Neuronal stem cell (in vitro differentiated cells): ENCODE measurements at places on chromosomes 5 and 9.

DNA sequence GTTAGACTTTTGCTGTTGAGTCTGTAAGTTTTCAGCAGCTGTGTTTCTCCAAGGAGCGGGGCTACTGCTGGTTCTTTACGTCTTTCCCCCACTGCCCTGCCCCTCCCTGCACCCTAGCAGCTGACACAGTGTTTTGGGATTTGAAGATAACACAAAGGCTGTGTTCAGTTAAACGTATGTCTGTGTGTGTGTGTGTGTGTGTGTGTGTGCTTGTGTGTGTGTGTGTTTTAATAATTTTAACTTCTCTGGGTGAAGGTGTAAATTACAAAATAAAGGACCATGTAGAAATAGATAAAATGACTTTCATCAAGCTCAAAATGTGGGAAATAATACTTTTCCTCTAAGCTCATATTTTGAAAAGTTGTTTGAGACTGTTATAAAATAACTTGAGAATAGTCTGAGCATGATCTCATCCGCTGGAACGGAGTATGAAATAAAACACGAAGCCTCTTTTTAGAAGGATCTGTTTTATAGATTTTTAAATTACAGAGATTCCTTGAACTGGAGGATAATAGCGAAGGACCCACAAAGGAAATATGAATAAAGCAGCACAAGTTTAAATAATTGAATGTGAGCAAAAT lies 10.9 kb downstream of the ABL1 start:
- no peak for DNase-seq

DNA sequence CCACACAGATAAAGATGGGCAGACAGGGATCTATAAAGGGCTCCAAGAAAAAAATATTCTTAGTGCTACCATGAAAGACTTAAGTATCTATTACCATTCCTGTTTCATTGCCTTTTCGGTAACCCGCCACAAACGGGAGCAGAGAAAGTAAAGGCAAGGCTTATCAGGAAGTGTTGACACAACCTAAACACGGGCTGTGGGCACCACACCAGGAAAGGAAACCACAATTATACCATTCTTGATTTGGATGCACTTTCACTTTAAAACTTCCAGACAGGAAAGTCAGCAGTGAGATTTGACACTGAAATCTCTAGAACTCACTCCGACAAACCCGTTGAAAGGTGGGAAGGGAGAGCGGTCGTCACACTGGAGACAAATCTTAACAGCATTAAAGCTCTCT lies 6.5 kb downstream of the TLE1 start:
- DNase-seq = no peak

DNA sequence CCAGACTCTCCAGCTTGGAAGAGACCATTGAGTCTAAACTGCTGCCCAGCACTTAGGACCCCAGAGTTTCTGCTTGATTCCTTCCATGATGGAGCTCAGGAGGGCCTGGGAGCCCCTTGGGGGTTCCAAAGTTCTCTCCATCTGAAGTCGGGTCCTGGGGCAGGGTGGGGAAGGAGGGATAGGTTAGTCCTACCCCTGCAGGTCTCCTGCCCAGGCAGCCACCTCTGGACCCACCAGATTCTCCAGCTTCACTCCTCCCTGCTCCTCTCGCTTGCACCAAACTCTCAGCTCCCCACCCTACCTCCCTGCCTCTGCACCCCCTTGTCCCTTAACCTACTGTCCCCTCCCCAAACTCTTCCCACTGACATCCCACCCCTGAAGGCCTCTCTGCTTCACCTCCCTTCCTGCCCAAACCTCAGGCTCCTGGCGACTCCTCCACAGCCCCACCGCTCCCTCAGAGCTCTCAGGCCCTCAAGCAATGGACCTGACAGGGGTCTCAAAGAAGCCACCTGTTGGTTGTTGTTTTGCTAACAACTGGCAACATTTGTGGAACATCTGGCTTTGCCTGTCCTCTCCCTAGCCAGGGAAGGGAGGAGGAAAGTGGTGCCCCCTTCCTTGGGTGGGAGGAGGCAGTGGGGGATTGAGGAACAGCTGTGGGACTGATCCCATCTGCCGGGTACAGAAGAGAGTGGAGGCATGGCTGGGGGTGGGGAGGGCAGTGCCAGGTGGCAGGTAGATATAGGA lies 137.5 kb downstream of the RGS3 start:
- DNase-seq = no peak

DNA sequence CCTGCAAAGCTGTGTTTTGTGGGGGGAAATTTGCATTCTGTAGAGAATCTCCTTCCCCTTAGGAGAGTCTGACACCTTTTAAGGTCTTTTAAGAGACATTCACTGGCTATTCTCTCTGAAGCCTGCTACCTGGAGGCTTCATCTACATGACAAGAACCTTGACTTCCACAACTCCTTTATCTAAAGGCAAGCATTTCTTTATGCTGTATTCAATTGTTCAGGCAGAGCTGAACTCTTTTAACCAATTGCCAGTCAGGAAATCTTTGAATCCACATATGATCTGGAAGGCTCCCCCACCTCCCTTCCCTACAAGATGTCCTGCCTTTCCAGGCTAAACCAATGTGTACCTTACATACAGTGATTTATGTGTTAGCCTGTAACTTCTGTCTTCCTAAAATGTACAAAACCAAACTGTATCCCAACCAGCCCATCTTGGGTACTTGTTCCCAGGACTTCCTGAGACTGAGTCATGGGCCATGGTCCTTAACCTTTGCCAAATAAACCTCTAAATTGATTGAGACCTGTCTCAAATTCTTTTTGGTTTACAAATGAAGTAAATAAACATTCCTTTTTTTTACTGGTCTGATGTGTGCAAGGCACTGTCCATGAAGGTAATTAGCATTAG lies 9.9 kb downstream of the C9orf85 start:
- no peak for DNase-seq

DNA sequence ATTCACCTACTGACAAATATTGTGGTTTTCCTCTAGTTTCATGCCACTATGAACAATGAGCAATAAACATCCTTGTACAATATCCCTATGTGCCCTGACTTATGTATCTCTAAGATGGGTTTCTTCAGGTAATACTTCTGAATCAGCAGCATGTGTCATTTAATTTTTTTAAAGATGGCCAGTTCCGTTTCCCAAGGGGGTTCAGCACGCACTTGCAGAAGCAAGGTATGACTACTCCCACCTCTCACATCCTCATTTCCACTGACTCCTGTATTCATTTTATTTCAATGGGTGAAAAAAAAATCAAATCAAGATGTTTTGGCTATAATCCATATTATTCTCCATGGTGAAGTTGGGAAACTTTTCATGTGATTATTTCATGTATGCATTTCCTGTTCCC lies 14.7 kb upstream of the ADAMTS19 start:
- no peak for DNase-seq
